ENCODE measurements at places on chromosomes 2 and 18. TPM values are rescaled to one million over a fixed set of nuclear protein-coding genes. Genes with fewer than 3 reads are reported as not detected.
A peak's percentile ranks its signal among the peaks of the same experiment; 100 is the strongest.

ITM2C gene
- 26.0 TPM for total RNA-seq

CTIF gene
- 8.5 TPM for total RNA-seq

RAB6C gene
- total RNA-seq: not detected

MC5R gene
- total RNA-seq: not detected

DES gene
- 21.9 TPM for total RNA-seq

RSAD2 gene
- total RNA-seq: 0.49 TPM

DSG1 gene
- total RNA-seq: 0.09 TPM

DNA sequence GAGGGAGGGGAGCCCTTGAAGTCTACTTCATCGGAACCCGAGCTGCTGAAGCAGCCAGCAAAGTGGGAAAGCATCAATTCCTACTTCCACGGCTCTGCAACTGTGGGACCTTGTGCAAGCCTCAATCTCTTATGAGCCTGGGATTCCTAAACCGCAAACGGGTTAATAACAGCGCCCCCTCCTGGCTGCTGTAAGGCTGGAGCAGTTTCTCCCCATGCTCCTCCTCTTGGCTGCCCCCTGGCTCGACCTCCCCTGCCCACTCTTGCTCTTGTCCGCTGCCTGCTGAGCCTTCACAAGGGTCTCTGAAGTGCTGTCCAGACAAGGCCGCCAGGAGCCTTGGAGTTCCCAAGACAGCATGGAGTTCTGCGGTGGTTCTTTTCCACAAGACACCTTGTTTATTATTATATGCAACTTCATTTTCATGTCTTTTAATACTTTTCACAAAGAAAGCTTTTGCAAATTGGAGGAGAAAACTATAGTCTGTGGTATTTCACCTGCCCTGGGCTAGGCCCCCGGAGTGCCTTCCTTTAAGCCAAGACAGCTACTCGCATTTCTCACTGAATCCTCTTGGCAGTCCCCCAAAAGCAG is 157.2 kb downstream of the DDX1 start:
- no peaks in the 10 kb centered on the region for H3K4me1 ChIP-seq
- peaks cover 30% of the 10 kb centered on the region for H3K27me3 ChIP-seq
- no peak overlapping the region for H3K27ac ChIP-seq
- DNase-seq: peak; percentile 78
- no peak overlapping the region for H3K4me3 ChIP-seq

DNA sequence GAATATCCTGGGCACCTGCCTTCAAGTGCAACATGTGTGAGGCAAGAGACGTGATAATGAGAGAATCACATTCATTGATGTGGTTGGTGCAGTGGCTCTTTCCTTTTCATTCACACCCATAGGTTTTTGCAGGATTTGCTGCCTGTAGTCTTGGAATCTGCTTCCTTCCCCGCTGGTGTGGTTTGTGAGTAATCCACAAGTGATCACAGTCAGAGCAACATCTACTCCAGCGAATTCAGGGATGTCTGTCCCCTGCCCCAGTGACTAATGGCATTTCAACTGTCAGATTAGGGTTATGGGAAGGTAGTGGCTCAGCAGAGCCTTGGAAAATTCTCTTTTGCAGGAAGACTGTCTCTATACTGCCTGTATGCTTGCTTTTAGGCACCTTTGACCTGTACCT is 225.5 kb upstream of the RBMS1 start:
- no peak overlapping the region for H3K4me3 ChIP-seq
- H3K27ac ChIP-seq: no peak overlapping the region
- H3K36me3 ChIP-seq: no peaks in the 10 kb centered on the region

- no peaks in the 10 kb centered on the region for H3K27me3 ChIP-seq
- DNase-seq: no peak
- no peak overlapping the region for H3K27ac ChIP-seq
- H3K4me1 ChIP-seq: no peaks in the 10 kb centered on the region
Measured at GRCh38 chr2:226607379-226607778, 192.2 kb downstream of the IRS1 start.

- no peaks in the 10 kb centered on the region for H3K36me3 ChIP-seq
- H3K27me3 ChIP-seq: peaks cover 7% of the 10 kb centered on the region
- DNase-seq: no peak
- H3K4me3 ChIP-seq: no peak overlapping the region
- no peak overlapping the region for H3K27ac ChIP-seq
- H3K4me1 ChIP-seq: no peaks in the 10 kb centered on the region
Measured at GRCh38 chr2:60356346-60356745, 197.1 kb downstream of the BCL11A start.

- peaks cover 7% of the 10 kb centered on the region for H3K36me3 ChIP-seq
- no peak for DNase-seq
- no peaks in the 10 kb centered on the region for H3K27me3 ChIP-seq
- H3K4me3 ChIP-seq: no peak overlapping the region
- peaks cover 3% of the 10 kb centered on the region for H3K4me1 ChIP-seq
- H3K27ac ChIP-seq: no peak overlapping the region
Measured at GRCh38 chr18:35122586-35123224, 81.5 kb downstream of the MAPRE2 start.

- H3K36me3 ChIP-seq: peaks cover 45% of the 10 kb centered on the region
- no peak overlapping the region for H3K27ac ChIP-seq
- no peak overlapping the region for H3K4me3 ChIP-seq
- peaks cover 14% of the 10 kb centered on the region for H3K4me1 ChIP-seq
Measured at GRCh38 chr2:175154661-175155082, 13.3 kb downstream of the ATF2 start.

DNA sequence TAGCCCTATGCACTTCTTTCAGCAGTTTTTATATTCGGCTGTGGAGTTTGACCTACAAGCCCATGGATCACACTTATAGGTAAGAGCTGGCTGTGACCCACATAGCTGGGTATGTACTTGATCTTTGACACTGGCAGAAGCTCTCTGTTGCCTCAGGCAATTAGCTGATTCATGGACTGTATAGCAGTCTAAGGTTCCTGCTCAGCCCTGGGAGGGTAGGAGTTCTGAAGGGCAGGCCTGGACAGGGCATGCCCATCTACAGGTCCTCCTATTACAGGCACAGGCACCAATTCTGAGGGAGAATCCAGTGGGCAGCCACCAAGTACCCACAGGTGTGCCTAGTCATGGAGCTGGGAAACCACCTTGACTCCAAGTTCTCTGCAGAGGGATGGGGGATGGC is 301.8 kb upstream of the GALNT5 start:
- no peak for DNase-seq
- H3K4me1 ChIP-seq: 0 out of 2 replicates have a peak, but pooled peaks cover 3% of the 10 kb centered on the region
- H3K27me3 ChIP-seq: no peaks in the 10 kb centered on the region
- H3K27ac ChIP-seq: no peak overlapping the region

DNA sequence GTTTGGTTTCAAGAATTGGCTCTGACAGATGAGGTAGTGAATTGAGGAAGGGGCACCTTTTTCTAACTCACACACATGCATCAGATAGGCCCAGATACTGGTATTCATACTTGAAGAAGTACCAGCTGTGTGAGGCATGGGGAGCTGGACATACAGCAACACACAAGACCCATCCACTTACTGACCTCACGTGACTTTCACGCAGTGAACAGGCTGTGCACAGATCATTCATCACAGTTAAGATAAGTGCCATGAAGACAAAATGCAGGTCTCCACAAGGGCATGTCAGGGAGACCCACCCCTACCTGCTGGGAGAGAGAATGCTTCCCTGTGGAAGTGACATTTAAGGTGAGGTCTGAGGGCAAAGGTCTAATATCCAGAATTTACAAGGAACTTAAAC is 38.6 kb downstream of the SP110 start:
- H3K27ac ChIP-seq: no peak overlapping the region
- H3K36me3 ChIP-seq: no peaks in the 10 kb centered on the region
- H3K27me3 ChIP-seq: no peaks in the 10 kb centered on the region
- H3K4me1 ChIP-seq: no peaks in the 10 kb centered on the region

Measured in K562 (cell line).